ENCODE measurements at places on chromosomes 13 and 19.

GRCh38 chr13:35524171-35524570 is 47.7 kb upstream of the MAB21L1 start:
- DNase-seq = no peak

GRCh38 chr13:45410001-45410400 is 8.2 kb downstream of the SLC25A30 start:
- no peak for DNase-seq

- no peak for DNase-seq
These were observed 10.4 kb downstream of the ZNF561 start for GRCh38 chr19:9610484-9611113.

- peak; percentile 91 for DNase-seq
These were observed 66.1 kb upstream of the FRY start for GRCh38 chr13:31965361-31966066.

DNA sequence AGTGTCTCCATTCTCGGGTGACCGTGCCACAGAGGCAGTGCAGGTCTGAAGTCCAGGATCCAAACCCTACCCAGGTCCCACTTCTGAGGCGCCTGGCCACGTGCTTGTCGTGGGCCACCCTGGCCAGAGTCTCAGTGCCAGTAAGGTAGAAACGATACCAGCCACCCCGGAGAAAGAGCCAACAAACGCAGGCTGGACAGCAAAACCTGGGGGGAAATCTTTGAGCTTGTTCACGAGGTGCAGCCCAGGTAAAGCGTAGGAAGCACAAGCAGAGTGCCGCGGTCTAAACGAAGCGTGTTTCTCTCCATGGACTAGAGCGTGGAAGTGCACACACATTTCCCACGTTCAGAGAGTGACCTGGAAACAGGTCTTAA is 95.6 kb downstream of the ATP11A start:
- DNase-seq = no peak

GRCh38 chr19:48418317-48419064 is 25.0 kb downstream of the GRIN2D start:
- peak; percentile 43 for DNase-seq

DNA sequence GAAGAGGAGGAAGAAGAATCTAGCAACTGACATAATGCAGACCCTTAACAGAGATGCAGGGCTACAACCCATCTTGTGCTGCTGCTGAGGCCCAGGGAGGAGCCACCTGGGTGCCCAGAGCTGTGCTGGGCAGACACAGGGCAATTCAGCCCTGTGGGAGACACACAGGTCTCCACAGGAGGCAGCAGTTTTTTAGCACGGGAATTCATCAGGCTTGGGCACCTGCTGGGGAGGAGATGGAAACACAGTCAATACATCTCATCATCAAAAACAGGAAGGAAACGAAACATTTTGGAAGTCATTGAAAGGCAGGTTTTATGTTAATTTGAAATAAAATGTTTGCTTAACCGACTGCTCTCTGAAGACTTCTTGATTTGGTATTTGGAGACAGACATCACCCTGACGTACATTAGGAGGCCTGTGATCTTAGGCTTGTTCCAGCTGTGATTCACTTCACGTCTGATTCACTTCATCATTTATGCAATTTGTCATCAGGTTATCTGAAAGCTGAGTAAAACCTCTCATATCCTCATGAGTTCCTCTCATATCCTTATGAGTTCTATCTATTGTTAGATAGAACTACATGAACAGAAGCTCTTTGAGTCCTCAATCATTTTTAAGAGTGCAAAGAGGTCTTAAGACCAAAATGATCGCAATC is 77.4 kb downstream of the CYSLTR2 start:
- no peak for DNase-seq

DNA sequence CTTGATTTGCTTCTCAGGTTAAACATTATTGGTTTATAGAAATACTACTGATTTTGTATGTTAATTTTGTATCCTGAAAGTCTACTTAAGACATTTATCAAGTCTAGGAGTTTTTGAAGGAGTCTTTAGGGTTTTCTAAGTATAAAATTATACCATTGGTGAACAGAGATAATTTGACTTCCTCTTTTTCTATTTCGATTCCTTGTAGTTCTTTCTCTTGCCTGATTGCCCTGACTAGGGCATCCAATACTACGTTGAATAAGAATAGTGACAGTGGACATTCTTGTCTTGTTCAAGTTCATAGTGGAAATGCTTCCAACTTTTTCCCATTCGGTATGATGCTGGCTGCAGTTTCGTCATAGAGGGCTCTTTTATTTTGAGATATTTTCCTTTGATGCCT is 807.5 kb upstream of the SLC10A2 start:
- no peak for DNase-seq

DNA sequence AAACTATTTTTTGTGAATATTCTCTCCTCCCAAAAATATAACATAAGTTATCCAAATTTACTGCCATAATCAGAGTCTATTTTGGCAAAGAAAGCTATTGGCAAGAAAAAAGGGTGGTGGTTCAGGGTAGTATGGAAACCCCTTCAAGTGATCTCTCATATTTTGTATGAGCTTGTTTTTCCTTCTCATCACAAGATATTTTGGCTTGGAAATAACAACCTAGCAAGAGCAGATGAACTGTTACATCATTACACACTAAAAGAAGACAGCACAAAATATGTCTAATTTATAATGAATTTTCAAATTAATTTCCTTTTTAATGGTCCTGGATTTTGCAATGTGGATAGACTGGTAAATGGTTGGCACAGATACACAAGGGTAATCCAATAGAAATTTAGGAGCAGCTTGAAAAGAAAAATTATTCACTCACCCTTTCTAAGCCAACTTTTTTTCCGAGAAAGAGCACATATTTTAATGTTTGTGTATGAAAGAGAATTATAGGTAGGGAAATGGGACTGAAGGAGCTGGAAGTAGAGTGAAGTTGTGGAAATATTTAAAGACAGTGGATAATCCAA is 225.1 kb downstream of the EFNB2 start:
- DNase-seq = no peak

Data from GM12865 (cell line).